ENCODE measurements at places on chromosomes 12 and 14. TPM values are rescaled to one million over a fixed set of nuclear protein-coding genes. Genes with fewer than 3 reads are reported as not detected.

RAD9B gene
- 0.26 TPM for total RNA-seq

CLECL1 gene
- not detected for total RNA-seq

GRCh38 chr12:75876832-75877762 lies 154.5 kb downstream of the PHLDA1 start:
- DNase-seq: no peak

NDUFA12 gene
- total RNA-seq: 472 TPM

GRCh38 chr12:16220120-16220519 lies 57.4 kb downstream of the SLC15A5 start:
- no peak for DNase-seq

- no peak for DNase-seq
These were observed 38.5 kb downstream of the LTBP2 start for GRCh38 chr14:74573421-74574089.

- no peak for DNase-seq
These were observed 104.1 kb upstream of the RAP1B start for GRCh38 chr12:68506619-68507018.

CMKLR1 gene
- 6.2 TPM for total RNA-seq

METTL25 gene
- total RNA-seq: 20.6 TPM

TNS2 gene
- 76.2 TPM for total RNA-seq

DNA sequence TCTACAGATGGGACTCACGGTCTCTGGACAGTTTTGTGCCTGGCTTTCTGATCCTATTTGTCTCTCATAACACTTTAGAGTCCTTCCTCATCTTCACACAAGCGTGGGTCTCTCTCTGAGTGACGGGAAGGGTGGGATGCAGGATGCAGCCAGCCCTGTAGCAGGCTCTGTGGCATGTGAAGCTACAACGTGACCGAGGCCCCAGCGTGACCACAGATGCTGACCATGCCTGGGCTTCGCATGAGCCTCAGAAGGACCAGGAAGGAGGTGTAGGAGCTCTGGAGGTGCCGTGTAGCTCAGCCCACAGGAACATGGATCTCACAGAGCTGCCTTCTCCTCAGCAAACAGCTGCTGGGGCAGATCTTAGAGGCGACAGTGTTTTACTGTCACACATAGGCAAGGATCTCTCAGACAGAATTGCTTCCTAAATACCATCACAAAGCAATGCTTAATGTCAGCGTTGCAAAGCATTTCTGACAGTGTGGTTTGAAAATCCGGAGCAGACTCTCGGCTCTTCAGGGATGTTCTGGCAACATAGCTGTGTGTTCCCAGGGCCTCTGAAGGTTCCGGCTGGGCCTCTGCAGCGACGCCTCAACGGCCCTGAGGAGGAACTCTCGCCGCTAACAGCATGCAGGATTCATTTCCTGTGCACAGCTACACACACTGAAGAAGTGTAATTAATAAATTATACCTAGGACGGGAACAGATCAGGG lies 21.9 kb downstream of the ANKLE2 start:
- no peak for DNase-seq

- DNase-seq: no peak
These were observed 112.3 kb upstream of the PRMT8 start for GRCh38 chr12:3378655-3379054.

DNA sequence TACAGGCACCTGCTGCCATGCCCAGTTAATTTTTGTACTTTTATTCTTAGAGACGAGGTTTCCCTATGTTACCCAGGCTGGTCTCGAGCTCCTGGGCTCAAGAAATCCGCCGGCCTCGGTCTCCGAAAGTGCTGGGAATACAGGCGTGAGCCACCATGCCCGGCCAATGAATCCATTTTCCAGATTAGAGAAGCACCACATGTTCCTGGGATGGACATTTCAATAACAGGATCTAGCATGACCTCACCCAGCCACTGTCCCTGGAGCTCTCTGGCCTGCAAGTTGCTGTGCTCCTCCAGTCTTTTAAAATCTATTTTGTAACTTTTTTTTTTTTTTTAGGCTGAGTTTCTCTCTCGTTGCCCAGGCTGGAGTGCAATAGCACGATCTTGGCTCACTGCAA lies 2.2 kb downstream of the GPR132 start:
- no peak for DNase-seq

TMEM229B gene
- total RNA-seq: 1.3 TPM

DNA sequence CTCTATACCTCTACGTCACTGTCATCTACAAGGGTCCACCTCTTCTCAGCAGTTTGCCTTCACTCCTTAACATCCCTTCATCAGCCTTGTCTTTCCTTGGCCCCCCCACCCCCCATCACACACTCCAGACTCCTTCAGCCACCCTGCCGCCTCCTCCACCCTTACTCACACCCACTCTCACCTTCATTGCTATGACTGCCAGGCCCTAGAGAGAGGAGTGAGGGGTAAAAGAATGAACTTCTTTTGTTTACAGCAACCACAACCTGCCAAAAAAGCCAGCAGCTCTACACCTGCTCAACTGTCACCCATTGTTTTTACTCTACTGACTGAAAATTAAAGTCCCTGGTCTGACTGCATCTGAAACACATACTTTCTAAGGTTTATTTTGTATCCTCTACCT lies 112.8 kb downstream of the DUSP6 start:
- no peak for DNase-seq

DNA sequence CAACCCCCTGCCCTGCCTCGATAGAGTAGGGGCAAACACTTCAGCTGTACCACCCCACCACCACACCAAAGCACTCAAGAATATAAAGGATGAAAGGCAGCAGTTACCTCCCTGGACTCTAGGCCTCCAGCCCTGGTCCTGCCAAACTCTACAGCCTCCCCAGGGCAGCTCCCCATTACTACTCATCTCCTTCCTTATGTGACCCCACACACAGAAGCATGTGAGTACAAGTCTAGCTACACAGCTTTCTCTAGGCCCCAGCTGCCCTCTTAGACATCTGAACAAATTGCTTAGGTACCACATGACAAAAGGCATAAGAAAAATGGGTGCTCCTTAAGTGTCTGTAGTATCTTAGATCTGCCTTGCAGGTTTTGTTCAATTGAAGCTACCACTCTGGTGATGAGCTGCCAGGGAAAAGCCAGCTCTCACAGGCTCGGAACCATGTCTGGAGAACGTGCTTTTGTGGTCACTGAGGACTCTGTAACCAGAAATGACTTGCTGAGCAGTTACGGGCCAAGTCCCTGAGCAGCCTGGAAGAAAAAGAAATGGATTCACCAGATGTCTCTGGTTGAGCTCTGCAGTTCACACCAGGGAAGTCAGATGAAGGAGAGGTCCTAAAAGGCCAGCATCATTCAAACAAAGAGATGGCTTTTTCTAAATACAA lies 32.8 kb downstream of the FMNL3 start:
- no peak for DNase-seq

KLHL33 gene
- 0.44 TPM for total RNA-seq

SPATS2 gene
- 7.6 TPM for total RNA-seq

- DNase-seq: no peak
These were observed 14.6 kb upstream of the UBC start for GRCh38 chr12:124928912-124929530.

LBHD2 gene
- not detected for total RNA-seq

All from right atrium auricular region (tissue), 2 donors.